ENCODE measurements at places on chromosomes 11 and 22. TPM values are rescaled to one million over a fixed set of nuclear protein-coding genes. Genes with fewer than 3 reads are reported as not detected.

GTF2H1 gene
- total RNA-seq = 34.0 TPM

NCAM1 gene
- total RNA-seq = 9.6 TPM

OR52N4 gene
- 1.0 TPM for total RNA-seq

RAG1 gene
- 0.52 TPM for total RNA-seq

CALCA gene
- not detected for total RNA-seq

SMTNL1 gene
- total RNA-seq = 0.10 TPM

RASSF10 gene
- not detected for total RNA-seq

UBQLNL gene
- total RNA-seq = 0.52 TPM

PNPLA5 gene
- not detected for total RNA-seq

EXT2 gene
- 44.0 TPM for total RNA-seq

BARX2 gene
- not detected for total RNA-seq

ACR gene
- not detected for total RNA-seq

KIRREL3 gene
- 0.10 TPM for total RNA-seq

CHADL gene
- total RNA-seq = 1.5 TPM

MSANTD4 gene
- 9.7 TPM for total RNA-seq

JHY gene
- 2.3 TPM for total RNA-seq

SNX19 gene
- 46.6 TPM for total RNA-seq

MAPK8IP2 gene
- total RNA-seq = 0.10 TPM

PGA5 gene
- total RNA-seq = 0.52 TPM

PAMR1 gene
- total RNA-seq = 0.10 TPM

APOBEC3F gene
- total RNA-seq = 0.94 TPM

SNX32 gene
- not detected for total RNA-seq

MS4A4A gene
- 3.0 TPM for total RNA-seq

MYRF gene
- 0.31 TPM for total RNA-seq

PATE4 gene
- total RNA-seq = not detected

FJX1 gene
- not detected for total RNA-seq

MS4A15 gene
- not detected for total RNA-seq

GCAT gene
- total RNA-seq = 1.7 TPM

ART5 gene
- total RNA-seq = not detected

SOX6 gene
- total RNA-seq = 0.10 TPM

MFNG gene
- 77.0 TPM for total RNA-seq

ARHGAP8 gene
- 5.4 TPM for total RNA-seq

FLRT1 gene
- total RNA-seq = not detected

HOATZ gene
- total RNA-seq = not detected

OR1S1 gene
- total RNA-seq = not detected

EFEMP2 gene
- total RNA-seq = 1.3 TPM

CARD10 gene
- not detected for total RNA-seq

HIPK3 gene
- total RNA-seq = 112 TPM

POU2AF2 gene
- total RNA-seq = not detected

BRSK2 gene
- 0.10 TPM for total RNA-seq

TAF1D gene
- total RNA-seq = 229 TPM

YPEL4 gene
- total RNA-seq = 1.3 TPM

OR5J2 gene
- total RNA-seq = not detected

SCT gene
- total RNA-seq = not detected

OR6T1 gene
- not detected for total RNA-seq
